Mesothelial cell of epicardium (in vitro differentiated cells): ENCODE measurements at places on chromosomes 6 and 20.

- H3K36me3 ChIP-seq, result no peaks in the 10 kb centered on the region
- no peak for DNase-seq
- H3K27me3 ChIP-seq, result no peaks in the 10 kb centered on the region
- no peak overlapping the region for H3K4me3 ChIP-seq
Measured at GRCh38 chr6:8814440-8815000, 379.2 kb upstream of the SLC35B3 start.

- peaks cover 2% of the 10 kb centered on the region for H3K27me3 ChIP-seq
- H3K4me3 ChIP-seq, result no peak overlapping the region
- H3K4me1 ChIP-seq, result peaks cover 16% of the 10 kb centered on the region
- no peak for DNase-seq
Measured at GRCh38 chr6:11364971-11365397, 132.5 kb upstream of the NEDD9 start.

DNA sequence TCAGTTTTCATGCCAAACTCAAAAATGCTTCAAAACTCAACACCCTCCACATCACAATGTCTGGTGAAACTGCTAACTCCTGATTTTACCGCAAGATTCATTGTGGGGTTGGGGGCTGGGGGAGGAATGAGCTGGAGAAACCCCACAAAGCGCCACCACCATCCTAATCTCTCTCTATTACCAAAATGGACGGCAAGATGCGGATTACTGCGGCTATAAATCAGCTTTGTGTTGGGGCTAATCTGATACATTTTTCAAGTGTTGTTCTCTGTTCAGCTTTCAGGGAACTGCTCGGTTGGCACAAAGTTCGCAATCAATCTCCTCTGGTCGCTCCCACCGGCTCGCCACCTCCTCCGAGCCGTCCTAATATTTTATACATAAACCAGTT is 83.7 kb downstream of the TMEM242 start:
- peaks cover 33% of the 10 kb centered on the region for H3K4me1 ChIP-seq
- H3K36me3 ChIP-seq, result no peaks in the 10 kb centered on the region
- H3K4me3 ChIP-seq, result no peak overlapping the region
- DNase-seq, result no peak
- peaks cover 44% of the 10 kb centered on the region for H3K27me3 ChIP-seq
- H3K27ac ChIP-seq, result no peak overlapping the region

GRCh38 chr6:125961117-125961516 is 4.5 kb downstream of the HINT3 start:
- no peaks in the 10 kb centered on the region for H3K36me3 ChIP-seq
- H3K27ac ChIP-seq, result no peak overlapping the region
- peaks cover 9% of the 10 kb centered on the region for H3K4me1 ChIP-seq
- no peaks in the 10 kb centered on the region for H3K27me3 ChIP-seq
- DNase-seq, result no peak
- H3K4me3 ChIP-seq, result no peak overlapping the region

DNA sequence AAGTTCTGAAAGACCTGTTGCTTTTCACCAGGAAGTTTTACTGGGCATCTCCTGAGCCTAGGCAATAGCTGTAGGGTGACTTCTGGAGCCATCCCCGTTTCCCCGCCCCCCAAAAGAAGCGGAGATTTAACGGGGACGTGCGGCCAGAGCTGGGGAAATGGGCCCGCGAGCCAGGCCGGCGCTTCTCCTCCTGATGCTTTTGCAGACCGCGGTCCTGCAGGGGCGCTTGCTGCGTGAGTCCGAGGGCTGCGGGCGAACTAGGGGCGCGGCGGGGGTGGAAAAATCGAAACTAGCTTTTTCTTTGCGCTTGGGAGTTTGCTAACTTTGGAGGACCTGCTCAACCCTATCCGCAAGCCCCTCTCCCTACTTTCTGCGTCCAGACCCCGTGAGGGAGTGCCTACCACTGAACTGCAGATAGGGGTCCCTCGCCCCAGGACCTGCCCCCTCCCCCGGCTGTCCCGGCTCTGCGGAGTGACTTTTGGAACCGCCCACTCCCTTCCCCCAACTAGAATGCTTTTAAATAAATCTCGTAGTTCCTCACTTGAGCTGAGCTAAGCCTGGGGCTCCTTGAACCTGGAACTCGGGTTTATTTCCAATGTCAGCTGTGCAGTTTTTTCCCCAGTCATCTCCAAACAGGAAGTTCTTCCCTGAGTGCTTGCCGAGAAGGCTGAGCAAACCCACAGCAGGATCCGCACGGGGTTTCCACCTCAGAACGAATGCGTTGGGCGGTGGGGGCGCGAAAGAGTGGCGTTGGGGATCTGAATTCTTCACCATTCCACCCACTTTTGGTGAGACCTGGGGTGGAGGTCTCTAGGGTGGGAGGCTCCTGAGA is at the start of gene HFE:
Gene HFE (plus strand): TSS at position 146 of the 832 bp plus-strand sequence. CDS start 12 bp downstream, at position 158.
- peak within 1 kb of the TSS; percentile 86 for H3K27ac ChIP-seq
- peak; percentile 64 for DNase-seq
- H3K4me3 ChIP-seq, result peak within 1 kb of the TSS; percentile 79
- H3K27me3 ChIP-seq, result no peaks in the 10 kb centered on the region

DNA sequence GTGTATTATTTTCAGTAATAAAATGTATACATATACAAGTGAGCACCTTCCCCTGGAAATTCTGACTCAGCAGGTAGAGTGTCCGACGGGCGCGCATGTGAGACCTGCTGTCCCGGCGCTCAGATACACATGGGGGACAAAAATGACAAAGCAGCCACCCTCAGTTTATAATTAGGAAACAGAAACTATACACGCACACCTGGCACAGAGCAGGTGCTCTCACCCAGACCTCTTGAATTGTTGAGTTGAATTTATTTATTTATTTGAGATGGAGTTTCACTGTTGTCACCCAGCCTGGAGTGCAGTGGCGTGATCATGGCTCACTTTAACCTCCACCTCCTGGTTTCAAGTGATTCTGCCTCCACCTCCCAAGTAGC is 180.4 kb downstream of the ZDHHC14 start:
- H3K4me3 ChIP-seq, result no peak overlapping the region
- no peak for DNase-seq
- no peak overlapping the region for H3K27ac ChIP-seq
- H3K27me3 ChIP-seq, result no peaks in the 10 kb centered on the region
- H3K4me1 ChIP-seq, result peaks cover 8% of the 10 kb centered on the region

GRCh38 chr20:4697189-4697830 is 24.4 kb upstream of the PRND start:
- H3K4me1 ChIP-seq, result no peaks in the 10 kb centered on the region
- no peaks in the 10 kb centered on the region for H3K27me3 ChIP-seq
- H3K27ac ChIP-seq, result no peak overlapping the region
- H3K36me3 ChIP-seq, result peaks cover 20% of the 10 kb centered on the region
- DNase-seq, result no peak

GRCh38 chr6:87164004-87164403 is 8.6 kb downstream of the ZNF292 start:
- no peak overlapping the region for H3K27ac ChIP-seq
- H3K27me3 ChIP-seq, result no peaks in the 10 kb centered on the region
- no peak for DNase-seq
- no peak overlapping the region for H3K4me3 ChIP-seq

DNA sequence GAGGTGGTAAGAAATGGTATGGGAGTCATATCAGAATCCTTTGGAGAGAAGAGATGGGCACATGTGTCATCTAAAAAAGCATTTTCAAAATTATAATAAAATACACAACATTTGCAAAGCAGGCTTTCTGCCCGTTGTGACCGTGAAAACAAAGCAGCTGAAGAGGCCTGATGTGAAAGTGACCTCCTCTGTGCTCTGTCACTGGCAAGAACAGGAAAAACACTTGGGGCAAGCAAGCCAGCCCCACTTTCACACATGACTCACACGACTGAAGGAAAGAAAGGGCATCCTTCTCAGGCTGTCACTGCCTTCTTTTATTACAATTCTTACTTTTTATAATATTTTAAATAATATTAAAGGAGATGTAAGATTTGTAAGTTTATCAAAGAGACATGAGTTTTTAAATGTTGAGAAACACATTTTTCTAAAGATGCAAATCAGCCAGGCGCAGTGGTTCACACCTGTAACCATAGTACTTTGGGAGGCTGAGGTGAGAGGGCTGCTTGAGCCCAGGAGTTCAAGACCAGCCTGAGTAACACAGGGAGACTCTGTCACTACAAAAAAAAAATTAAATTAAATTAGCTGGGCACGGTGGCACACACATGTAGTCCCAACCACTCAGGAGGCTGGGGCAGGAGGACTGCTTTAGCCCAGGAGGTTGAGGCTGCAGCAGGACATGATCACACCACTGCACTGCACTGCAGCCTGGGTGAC is 143.7 kb downstream of the BTBD9 start:
- H3K36me3 ChIP-seq, result no peaks in the 10 kb centered on the region
- H3K27ac ChIP-seq, result no peak overlapping the region
- H3K4me1 ChIP-seq, result peaks cover 21% of the 10 kb centered on the region
- DNase-seq, result no peak

- no peak overlapping the region for H3K4me3 ChIP-seq
- DNase-seq, result no peak
- no peak overlapping the region for H3K27ac ChIP-seq
- peaks cover 5% of the 10 kb centered on the region for H3K27me3 ChIP-seq
- no peaks in the 10 kb centered on the region for H3K36me3 ChIP-seq
- H3K4me1 ChIP-seq, result peaks cover 36% of the 10 kb centered on the region
Measured at GRCh38 chr20:58606184-58606583, 44.9 kb upstream of the STX16 start.

GRCh38 chr6:76861403-76861802 is 601.9 kb downstream of the HTR1B start:
- H3K4me1 ChIP-seq, result peaks cover 5% of the 10 kb centered on the region
- DNase-seq, result no peak
- H3K36me3 ChIP-seq, result no peaks in the 10 kb centered on the region
- no peak overlapping the region for H3K4me3 ChIP-seq
- no peaks in the 10 kb centered on the region for H3K27me3 ChIP-seq

- H3K4me3 ChIP-seq, result no peak overlapping the region
- no peaks in the 10 kb centered on the region for H3K27me3 ChIP-seq
- H3K36me3 ChIP-seq, result no peaks in the 10 kb centered on the region
- H3K4me1 ChIP-seq, result peaks cover 25% of the 10 kb centered on the region
- peak overlapping the region; percentile 94 for H3K27ac ChIP-seq
Measured at GRCh38 chr20:31595654-31596411, 9.3 kb upstream of the ID1 start.

DNA sequence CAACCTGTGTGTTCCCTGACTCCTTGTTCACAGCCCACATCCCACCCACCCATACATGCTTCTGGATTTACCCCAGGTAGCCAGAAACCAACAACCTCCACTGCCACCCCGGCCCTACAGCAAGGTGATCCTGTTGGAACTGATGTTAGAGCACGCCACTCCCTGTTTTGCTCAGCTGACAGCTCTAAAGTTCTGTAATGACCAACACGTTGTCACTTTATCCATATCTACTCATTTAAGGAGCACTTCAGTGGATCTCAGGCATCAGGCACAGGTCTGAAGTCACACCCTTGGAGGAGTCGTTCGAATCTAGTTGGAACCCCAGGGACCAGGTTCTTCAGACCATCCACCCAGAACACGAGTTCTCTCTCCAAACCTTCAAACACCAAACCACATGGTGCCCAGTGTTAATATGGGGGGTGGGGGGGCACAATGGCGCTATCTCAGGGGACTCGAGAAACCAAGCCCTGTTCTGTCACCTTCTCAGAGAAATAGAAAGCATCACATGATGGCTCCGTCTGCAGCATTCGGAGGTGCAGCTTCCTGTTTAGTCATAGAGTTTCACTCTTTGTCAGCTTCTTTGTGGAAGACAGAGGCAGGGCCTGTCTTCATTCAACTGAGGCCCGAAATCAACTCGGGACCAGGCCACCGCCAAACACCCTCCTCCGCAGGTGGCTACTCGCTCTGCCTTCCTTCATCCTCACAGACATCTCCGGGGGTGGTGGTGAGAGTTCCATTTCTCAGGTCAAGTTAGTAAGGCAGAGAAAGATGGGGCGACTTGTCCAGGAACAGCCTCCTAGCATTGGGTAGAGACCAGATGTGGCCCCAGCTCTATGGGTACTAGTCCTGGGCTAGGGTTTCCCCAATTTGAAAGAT is 142.2 kb downstream of the NFATC2 start:
- H3K4me3 ChIP-seq, result no peak overlapping the region
- no peaks in the 10 kb centered on the region for H3K36me3 ChIP-seq
- no peaks in the 10 kb centered on the region for H3K27me3 ChIP-seq
- DNase-seq, result no peak

GRCh38 chr6:105607636-105608621 is 205.0 kb upstream of the PREP start:
- no peaks in the 10 kb centered on the region for H3K36me3 ChIP-seq
- no peaks in the 10 kb centered on the region for H3K27me3 ChIP-seq
- H3K4me3 ChIP-seq, result no peak overlapping the region

DNA sequence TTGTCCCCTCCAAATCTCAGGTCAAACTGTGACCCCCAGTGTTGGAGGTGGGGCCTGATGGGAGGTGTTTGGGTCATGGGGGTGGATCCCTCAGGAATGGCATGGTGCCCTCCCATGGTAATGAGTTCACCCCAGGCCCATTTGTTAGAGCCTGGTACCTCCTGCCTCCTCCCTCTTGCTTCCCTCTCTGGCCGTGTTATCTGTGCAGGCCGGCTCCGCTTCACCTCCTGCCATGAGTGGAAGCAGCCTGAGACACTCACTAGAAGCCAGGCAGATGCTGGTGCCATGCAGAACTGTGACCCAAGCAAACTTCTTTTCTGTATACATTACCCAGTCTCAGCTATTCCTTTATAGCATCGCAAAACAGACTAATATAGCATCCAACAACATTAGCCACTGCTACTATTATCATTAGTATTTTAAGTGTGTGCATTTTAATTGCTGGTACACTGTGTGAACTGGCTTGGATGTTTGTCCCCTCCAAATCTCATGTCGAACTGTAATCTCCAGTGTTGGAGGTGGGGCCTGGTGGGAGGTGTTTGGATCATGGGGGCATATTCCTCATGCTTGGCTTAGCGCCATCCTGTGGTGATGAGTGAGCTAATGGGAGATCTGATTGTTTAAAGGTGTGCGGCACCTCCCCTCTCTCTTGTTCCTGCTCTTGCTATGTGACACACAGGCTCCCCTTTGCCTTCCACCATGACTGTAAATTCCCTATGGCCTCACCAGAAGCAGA is 12.2 kb upstream of the OSER1 start:
- H3K27ac ChIP-seq, result no peak overlapping the region
- no peak for DNase-seq
- no peaks in the 10 kb centered on the region for H3K27me3 ChIP-seq
- H3K36me3 ChIP-seq, result no peaks in the 10 kb centered on the region
- no peak overlapping the region for H3K4me3 ChIP-seq

- no peak overlapping the region for H3K4me3 ChIP-seq
- H3K27me3 ChIP-seq, result peaks cover 61% of the 10 kb centered on the region
- H3K4me1 ChIP-seq, result no peaks in the 10 kb centered on the region
Measured at GRCh38 chr20:59103573-59103972, 60.0 kb upstream of the ZNF831 start.

GRCh38 chr6:74749211-74750147 is 456.4 kb downstream of the COL12A1 start:
- no peaks in the 10 kb centered on the region for H3K36me3 ChIP-seq
- H3K27me3 ChIP-seq, result peaks cover 19% of the 10 kb centered on the region
- peaks cover 4% of the 10 kb centered on the region for H3K4me1 ChIP-seq
- no peak overlapping the region for H3K4me3 ChIP-seq
- DNase-seq, result no peak

- DNase-seq, result no peak
- no peaks in the 10 kb centered on the region for H3K27me3 ChIP-seq
- no peaks in the 10 kb centered on the region for H3K36me3 ChIP-seq
- no peak overlapping the region for H3K4me3 ChIP-seq
- peaks cover 20% of the 10 kb centered on the region for H3K4me1 ChIP-seq
- peak overlapping the region; percentile 76 for H3K27ac ChIP-seq
Measured at GRCh38 chr6:70839286-70840266, 117.3 kb downstream of the B3GAT2 start.
